GM06990 (cell line): ENCODE measurements at places on chromosomes 2 and 18.

DNA sequence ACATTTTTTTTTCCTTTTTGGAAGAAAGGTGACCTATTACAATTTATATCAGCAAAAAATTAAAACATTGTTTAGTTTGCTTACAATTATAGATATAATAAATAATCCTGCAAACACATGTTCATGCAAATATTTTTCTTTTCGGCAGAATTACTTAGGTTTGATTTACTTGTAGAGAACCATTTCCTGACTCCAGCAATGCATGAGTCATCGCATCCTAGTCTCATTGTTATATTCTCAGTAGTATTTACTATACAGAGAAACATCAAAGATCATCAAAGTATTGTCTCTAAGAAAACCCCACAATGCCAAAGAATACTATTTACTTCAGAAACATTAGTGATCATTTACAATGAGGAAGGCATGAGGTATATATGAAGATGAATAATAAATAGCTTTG, 40.4 kb upstream of the MTIF2 start:
- no peak for DNase-seq

DNA sequence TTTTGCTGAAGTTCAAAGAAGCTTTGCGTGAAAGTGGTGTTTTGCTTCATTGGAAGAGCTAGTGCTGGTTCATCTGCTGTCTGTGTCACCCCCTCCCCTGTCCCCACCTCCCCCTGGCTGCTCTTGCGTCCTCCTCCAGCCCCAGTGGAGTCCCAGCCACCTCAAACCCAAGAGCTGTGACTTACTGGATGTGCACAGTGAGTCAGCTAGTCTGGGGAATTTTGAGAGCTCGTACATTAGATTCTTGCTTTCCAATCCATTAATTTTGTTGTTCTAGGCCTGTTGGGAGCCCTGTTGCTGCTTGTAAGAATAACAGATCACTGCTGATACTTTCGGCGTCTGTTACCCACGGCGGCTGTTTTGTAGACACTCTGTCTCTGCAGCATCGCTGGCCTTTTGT, 412.1 kb downstream of the TSN start:
- no peak for DNase-seq

- no peak for DNase-seq
Measured at GRCh38 chr18:47985866-47986265, 55.4 kb upstream of the SMAD2 start.

DNA sequence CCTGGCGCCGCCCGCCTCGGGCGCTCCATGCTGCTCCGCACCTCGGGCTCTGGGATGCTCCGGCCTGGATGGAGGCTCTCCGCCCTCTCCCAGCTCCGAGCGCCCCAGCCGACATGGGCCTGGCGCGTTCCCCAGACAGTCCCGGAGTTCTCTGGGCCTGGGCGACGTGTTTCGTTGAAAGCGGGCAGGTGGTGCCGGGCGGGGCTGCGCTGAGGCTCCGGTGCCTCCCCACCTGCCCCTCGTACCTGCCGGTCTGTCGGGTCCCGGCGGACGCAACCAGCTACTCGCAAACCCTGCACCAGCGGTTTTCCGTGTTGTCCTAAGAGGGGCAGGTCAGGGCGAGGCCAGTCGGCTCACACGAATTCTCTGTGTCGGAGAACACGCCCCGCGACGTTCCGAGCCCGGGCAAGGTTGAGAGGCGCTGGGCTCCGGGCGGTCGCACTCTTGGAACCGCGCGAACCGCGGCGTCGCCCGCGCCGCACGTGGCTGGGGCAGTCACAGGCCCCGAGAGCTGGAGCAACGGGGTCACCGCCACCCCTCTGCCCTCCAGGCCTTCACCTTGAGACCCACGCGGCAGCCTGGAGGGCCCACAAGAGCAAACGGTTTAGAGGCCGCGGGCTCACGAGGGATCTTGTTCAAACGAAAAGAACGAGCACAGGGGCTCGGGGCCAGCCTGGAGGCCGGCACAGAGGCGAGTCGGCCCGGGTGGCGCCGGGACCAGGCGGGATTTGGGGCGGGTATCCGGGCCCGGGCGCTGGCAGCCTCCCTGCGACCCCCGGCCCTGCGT, 4.2 kb upstream of the SIX2 start:
- no peak for DNase-seq

- peak; percentile 74 for DNase-seq
Measured at GRCh38 chr18:31206787-31207381, 44.2 kb upstream of the DSC1 start.

DNA sequence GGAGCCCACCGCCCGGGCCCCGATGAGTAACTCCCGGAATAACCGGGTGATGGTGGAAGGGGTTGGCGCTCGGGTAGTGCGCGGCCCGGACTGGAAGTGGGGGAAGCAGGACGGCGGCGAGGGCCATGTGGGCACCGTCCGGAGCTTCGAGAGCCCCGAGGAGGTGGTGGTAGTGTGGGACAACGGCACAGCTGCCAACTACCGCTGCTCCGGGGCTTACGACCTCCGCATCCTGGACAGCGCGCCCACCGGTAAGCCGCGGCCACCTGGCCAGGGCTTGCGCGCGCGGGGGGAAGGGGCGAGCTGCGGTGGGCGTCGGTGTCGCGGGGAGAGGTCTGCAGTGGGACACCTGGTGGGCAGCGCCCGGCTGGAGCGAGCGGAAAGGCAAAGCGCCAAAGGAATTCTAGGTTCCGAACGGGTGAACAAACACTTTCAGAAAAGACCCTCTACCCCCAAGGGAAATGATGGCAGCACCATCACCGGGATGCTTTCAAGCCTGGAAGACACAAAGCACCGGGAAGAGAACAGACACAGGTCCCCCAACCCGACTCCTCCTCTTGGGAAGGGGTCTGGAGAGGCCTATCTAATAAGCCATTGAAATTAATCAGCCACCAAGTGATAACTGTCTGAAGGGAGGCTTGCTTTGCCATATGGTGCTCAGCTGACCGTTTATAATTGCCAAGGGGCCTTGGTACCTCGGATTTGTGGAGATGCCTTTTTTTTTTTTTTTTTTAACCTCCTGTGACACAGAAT, 1.1 kb downstream of the MIB1 start:
- peak; percentile 35 for DNase-seq

- DNase-seq, result no peak
Measured at GRCh38 chr2:37321029-37321682, 3.5 kb downstream of the PRKD3 start.

GRCh38 chr2:73176205-73176880, 26.0 kb upstream of the NOTO start:
- no peak for DNase-seq

- DNase-seq, result no peak
Measured at GRCh38 chr2:149528983-149529382, 58.6 kb downstream of the MMADHC start.

- DNase-seq, result no peak
Measured at GRCh38 chr2:55947752-55948151, 24.2 kb upstream of the EFEMP1 start.
